ENCODE measurements at places on chromosomes 13 and 19. TPM values are rescaled to one million over a fixed set of nuclear protein-coding genes. Genes with fewer than 3 reads are reported as not detected.

Gene PHF11
- 101 TPM for polyA plus RNA-seq

DNA sequence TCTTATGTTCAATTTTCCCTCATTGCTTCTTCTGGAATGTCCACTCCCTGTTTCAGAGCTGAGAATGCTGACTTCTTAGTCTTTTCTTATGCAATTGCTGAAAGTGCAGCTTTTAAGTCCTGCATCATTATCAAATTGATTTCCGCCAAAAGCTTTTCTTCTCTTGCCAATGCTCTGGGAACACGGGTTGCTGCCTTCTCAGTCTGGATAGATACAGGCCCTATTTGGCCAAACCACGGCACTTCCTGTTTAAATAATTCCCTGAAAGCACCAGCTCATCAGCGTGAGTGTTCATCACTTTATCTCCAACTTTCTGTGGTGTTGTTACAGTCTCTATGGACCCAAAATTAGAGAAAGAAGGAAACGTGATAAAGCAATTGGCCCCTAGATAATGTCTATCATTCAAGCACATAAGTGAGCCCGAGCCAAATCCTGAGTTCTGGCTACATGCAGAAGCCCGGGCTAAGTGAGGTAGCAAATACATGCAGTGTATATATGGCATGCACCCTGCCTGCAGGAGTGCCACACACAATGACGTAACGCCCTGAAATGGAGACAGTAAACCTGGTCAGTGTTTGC is 85.7 kb downstream of the CYSLTR2 start:
- DNase-seq = no peak

DNA sequence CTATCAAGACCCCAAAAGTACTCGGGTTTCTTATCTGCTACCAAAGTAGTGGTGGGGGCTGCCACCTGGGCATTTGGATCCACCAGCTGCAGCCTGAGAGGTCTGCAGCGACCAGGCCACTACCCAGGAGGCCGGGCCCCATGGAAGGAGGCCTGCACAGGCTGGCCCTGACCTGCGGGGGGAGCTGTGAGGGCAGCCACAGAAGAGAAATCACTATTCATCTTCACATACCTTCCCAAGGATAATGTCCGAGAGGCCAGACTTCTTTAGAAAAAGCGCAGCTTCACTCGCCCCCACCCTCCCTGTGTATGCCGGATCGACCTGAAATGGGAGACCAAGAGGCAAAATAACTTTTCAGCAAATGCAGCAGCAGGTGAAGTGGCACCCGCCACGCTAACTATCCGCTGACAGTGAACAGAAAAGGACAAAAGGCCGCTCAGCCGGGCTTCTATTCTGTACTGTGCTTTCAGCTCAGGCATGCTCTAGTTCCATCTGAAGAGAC is 30.1 kb downstream of the EPS15L1 start:
- no peak for DNase-seq

Gene RPS28
- 2,597 TPM for polyA plus RNA-seq

GRCh38 chr13:20161275-20161950 is 561 bp upstream of the GJA3 start:
- peak; percentile 80 for DNase-seq

GRCh38 chr13:38854226-38854625 is 136.4 kb downstream of the STOML3 start:
- no peak for DNase-seq

- no peak for DNase-seq
Observed at GRCh38 chr19:31104451-31104850, 244.8 kb downstream of the TSHZ3 start.

- no peak for DNase-seq
Observed at GRCh38 chr19:40445780-40446262, 1.7 kb upstream of the SERTAD3 start.

Gene PDX1
- not detected for polyA plus RNA-seq

Gene COQ8B
- polyA plus RNA-seq = 22.7 TPM

Gene C13orf46
- 0.52 TPM for polyA plus RNA-seq

DNA sequence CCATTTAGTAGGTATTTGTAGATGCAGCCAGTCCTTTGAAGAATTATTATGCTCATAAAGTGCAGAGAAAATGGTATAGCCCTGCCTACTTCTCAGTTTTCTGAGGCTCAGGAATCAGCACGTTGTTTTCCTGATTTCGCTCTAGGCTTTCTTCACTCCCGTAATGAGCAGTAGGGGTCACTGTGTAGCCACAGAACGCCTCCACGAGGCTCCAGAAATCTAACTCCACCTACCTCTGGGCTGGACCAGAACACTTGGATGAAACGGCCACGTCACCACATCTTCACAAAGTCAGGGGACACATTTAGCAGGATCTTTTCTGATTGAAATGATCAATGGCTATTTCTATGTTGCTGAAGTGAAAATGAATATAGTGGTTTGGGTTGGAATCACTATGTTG is 49.8 kb upstream of the GTF3A start:
- peak; percentile 49 for DNase-seq

GRCh38 chr19:50835785-50836542 is 2.6 kb upstream of the KLK15 start:
- peak; percentile 58 for DNase-seq

Gene PODNL1
- not detected for polyA plus RNA-seq

DNA sequence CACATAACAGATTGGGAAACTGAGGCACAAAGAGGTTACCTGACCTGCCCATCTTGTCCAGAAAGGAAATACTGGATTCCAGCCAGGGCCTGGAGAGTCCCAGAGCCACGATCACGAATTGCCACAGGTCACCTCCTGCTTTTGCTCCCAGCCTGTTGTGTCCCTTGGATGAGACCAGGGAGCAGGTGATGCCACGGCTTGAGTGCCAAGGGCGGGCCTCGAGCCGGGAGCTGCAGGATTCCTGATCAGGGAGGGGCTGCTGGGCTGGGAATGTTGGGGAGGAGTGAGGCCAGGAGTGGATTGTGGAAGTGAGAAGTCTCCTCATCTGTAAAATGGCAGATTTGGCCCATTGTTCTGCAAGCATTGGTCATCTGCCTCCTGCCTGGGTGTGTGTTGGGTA is 29.4 kb downstream of the DNM2 start:
- no peak for DNase-seq

Gene ZNF560
- not detected for polyA plus RNA-seq

DNA sequence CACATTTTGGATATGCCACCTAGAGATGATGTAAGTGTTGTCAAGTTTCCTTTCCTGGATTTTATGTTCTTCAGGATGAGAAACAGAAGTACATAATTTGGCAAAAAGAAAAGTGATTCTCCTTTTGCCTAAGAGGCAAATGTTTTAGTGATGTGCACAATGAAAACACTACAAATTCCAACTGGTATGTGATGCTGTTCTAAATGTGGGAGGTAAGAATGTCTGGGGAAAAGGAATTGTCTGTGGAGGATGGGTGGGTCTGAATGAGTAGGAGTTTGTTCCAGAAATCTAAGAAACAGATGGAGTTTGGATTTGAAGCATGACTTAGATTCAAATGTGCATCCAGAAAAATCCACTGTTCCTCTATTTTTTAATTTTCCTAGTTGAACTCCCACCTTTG is 473.6 kb upstream of the SPRY2 start:
- DNase-seq = no peak

Gene MADCAM1
- 0.34 TPM for polyA plus RNA-seq

DNA sequence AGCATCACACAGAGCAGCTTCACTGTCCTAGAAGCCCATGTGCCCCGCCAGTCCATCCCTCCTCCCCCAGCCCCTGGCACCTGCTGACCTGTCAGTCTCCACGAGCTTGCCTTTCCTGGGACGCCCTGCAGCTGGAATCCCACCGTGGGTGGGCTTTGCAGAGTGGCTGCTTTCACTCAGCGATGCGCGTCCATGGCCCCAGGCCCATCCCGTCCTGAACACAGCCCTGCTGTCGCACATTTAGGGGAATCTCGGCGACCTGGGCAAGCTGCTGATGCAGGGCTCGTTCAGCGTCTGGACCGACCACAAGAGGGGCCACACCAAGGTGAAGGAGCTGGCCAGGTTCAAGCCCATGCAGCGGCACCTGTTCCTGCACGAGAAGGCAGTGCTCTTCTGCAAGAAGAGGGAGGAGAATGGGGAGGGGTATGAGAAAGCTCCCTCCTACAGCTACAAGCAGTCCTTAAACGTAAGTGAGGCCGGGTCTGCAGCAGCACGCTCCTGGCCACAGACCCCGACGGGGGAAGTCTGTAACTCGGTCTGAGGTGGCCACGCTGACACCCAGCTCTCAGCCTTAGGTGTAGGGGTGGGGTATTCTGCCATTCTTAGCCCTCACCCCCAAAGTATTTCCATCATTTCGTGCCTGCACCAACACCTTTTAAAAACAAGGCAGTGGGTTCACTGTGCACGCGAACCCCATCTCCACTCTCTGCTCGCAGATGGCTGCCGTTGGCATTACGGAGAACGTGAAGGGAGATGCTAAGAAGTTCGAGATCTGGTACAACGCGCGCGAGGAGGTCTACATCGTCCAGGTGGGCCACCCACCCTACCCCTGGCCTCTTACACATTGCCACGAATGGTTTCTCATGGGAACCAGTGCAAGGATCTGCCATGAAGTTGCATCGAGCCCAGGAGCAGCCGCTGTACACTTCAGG is 18.3 kb upstream of the F7 start:
- no peak for DNase-seq

DNA sequence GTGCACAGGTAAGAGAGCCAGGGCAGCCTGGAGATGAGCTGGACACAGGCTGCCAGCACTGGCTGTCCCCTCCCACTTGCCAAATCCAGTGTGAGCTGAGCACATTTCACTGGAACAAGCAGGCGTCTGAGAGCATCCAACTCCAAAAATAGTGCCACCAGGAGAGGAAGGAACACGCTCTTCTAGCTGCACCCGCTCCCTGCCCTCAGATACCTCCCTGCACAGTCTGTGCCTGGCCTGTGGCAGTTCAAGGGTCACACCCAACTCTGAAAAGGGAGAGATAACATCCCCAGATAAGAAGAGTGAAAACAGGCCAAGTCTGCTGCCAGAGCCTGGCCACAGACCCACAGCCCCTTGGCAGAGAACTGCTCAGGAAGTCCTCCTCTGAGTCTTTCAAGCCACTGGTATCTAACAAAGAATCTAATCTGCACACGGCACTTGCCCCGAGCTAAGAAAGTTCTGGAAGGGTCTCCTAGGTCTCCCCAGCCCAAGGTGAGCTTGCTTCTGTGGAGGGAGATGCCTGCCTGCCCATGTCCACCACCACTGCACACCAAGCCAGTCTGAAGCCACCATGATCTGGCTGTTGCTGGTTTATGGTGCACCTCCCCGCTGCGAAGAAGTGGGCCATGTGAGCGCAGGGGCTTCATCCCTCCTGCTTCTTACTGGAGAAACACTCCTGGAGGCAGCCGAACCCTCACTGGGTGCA is 14.7 kb downstream of the ELL start:
- no peak for DNase-seq

DNA sequence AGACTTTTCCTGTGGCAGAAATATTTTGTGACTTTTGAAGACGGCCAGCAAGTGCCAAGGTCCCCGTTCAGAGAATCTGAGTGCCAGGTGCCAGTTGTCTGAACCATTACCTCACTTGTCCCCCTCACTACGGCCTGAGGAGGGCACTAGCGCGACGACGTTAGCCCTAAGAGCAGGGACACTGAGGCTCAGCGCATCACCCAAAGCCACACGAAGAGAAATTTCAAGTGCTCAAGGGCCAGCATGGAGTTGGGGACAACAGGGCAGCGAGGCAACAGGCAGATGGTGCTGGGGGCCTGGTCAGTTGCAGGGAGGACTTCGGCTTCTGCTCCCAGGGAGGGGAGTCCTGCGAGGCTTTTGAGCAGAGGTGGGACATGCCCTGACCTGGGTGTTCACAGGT is 9.5 kb upstream of the TYK2 start:
- no peak for DNase-seq

Gene MYADM
- polyA plus RNA-seq = 56.4 TPM

- no peak for DNase-seq
Observed at GRCh38 chr13:19624265-19624664, 9.2 kb upstream of the MPHOSPH8 start.

GRCh38 chr19:55579766-55580621 is 654 bp downstream of the ZNF579 start:
- no peak for DNase-seq

Gene LILRA6
- polyA plus RNA-seq = not detected

DNA sequence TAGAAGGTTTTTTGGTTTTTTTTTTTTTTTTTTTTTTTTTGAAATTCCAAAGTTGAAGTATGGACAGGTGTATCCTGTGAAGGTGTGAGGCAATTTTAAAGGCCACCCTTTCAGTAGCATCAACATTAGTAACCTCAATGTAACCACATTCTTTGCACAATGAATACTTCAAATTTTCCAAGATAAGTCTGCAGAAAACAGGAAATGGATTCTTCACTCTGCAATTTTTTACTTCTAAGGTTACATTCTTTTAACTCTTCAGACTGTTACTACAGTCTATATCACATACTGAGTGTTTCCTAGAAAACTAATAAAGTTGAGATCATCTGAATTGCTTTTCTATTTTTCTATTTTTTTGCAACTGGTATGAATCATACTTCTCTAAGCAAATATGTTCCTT is 569.0 kb upstream of the GPC6 start:
- no peak for DNase-seq

Gene PTGIR
- 2.0 TPM for polyA plus RNA-seq

DNA sequence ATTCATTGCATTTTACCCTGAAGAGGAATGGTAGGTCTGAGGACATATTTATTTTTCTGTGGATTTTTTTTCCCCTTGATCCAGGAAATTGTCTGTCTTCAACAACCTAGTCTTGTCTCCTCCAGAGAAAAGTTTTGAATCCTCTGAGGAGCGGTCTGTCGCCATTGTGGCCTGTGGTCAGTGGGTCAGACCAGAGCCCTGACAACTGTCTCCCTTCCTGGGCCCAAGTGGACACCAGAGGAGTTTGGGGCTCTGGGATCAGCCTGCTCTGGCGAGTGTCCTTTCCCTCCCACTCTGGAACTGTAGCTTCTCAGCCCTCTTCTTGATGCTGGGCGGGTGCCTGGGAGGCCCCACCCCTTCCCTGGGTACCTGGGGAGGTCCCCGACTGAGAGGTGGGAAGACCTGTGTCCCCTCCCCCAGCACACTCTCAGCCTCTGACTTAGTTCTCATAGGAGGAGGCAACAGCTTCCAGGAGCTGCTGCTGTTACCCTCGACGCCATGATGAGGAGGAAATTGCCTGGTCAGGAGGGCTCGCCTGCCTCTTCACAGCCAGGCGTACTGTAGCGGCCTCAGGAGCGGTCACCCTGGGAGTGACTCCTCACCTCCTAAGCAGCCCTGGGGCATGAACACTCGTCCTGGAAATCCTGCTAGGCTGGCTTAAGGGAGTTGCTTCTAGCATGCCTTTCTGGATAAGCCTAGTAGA is 110.3 kb downstream of the GGACT start:
- no peak for DNase-seq

DNA sequence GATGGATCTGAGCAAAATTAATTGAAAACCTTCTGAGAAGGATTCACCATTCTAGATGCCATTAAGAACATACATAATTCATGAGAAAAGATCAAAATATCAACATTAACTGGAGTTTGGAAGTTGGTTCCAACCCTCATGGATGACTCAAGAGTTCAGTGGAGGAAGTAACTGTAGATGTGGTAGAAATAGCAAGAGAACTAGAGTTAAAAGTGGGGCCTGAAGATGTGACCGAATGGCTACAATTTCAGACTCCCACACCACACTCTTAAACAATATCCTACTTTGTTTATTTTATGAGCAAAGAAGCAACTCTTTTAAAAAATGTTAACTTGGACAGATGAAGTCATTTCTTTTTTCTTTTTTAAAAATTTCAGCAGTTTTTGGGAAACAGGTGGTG is 354.3 kb downstream of the KLF12 start:
- DNase-seq = no peak

GRCh38 chr19:51083783-51084182 is 1.1 kb upstream of the KLK14 start:
- no peak for DNase-seq

Gene KLHL1
- not detected for polyA plus RNA-seq

All from naive B cell (primary cell).